Stimulated activated CD4-positive, alpha-beta T cell treated with anti-CD3 and anti-CD28 coated beads, Interleukin-4, amount 100 ng/mL, for 4 hours (primary cell): ENCODE measurements at places on chromosomes 5 and 9.

GRCh38 chr5:149580808-149581191, 498 bp upstream of the ARHGEF37 start:
- DNase-seq: no peak

GRCh38 chr9:91332546-91333231, 29.0 kb downstream of the AUH start:
- DNase-seq: no peak

DNA sequence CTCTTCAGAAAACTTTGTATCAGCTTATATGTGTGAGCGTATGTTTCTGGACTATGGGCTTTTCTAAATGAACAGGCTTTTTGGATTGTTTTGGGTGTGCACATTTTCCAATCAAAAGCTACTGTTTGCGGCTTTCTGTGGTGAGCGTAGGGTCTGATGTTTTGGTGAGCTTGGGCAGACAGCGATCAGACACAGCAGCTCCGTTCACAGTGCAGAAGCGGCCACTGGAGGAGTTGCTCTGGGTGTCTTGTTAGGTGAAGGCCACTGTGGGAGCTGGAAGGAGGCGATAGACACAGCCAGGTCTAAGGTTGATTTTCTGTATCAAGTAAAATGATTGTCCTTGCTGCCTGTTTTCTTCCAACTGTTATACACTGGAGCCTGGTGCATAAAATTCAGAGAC, 11.1 kb downstream of the PRRC2B start:
- DNase-seq: no peak

DNA sequence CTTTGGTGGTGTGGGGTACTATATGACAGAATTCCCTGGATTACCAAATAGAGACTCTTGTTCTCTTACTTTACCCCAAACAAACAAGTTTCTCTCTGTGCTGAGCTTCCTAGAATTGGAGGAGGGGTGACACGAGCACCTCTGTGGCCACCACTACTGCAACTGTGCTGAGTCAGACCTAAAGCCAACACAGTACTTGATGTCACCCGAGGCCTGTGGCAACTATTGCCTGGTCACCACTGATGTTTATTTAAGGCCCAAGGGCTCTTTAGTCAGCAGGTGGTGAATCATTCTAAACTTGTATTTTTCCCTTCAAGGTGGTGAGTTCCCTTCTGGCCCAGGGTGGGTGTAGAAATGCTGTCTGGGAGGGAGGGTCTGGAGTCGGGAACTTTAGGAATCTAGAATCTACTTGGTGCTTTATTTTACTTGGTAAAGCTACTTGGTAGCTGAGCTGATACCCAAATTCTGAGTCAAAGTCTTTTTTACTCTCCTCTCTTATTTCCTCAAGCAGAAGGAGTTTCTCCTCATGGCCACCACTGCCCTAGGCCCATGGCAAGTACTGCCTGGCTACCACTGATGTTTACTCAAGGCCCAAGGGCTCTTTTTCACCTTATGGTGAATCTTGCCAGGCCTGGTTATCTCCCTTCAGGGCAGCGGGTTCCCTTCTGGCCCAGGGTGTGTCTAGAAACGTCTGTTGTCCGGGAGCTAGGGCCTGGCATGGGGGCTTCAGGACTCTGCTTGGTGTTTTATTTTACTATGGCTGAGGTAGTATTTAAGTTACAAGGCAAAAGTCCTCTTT, 9.8 kb downstream of the LURAP1L start:
- DNase-seq: no peak

DNA sequence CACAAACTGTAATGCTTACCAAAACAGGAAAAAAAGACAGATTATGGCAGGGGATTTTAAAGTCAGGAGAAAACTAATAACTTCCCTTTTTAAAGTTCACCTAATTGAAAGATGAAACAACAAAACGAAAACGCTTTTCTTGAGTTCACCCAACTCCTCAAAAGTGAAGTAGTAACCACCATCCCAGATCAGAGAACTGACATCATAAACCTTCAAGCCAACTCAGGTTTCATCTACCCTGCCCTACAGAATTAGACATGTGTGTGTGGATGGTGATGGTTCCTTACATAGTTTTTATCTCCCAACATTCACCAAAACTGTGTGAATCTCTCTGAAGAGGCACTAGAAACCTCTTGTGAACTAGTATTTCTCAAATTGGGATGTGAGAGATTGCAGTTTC, 195.2 kb upstream of the PTGER4 start:
- no peak for DNase-seq

GRCh38 chr9:124122321-124122720, 110.8 kb downstream of the LHX2 start:
- no peak for DNase-seq

DNA sequence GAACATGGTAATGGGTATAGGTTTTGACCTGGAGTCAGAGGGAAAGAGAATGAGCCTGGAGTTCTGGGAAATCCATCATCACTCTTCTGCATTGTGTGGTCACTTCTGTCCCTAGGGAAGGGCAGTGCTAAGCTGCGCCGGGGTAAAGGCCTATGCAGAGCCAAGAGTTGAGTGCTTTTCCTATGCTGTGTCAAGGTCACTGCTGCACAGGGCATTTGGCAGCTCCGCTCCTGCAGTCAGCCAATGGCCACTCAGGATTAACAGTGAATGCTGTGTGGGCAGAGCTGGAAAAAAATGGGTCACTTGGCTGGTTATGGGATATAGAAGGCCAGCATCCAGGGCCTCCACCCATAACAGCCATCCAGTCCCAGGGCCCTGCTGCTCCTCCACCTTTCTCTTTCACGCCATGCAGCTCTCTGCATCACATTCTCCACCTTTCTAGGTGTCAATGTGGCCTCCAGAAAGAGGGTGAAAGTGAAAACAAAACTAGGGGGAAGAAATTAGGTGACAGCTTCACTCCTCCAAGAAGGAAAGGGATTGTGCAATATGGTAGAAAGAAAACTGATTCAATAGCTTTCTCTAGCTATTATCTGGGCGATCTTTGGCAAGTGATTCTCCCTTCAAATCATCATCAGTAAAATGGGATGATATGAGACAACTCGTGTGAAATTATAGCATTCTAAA, 279.3 kb upstream of the ANKRD55 start:
- no peak for DNase-seq

DNA sequence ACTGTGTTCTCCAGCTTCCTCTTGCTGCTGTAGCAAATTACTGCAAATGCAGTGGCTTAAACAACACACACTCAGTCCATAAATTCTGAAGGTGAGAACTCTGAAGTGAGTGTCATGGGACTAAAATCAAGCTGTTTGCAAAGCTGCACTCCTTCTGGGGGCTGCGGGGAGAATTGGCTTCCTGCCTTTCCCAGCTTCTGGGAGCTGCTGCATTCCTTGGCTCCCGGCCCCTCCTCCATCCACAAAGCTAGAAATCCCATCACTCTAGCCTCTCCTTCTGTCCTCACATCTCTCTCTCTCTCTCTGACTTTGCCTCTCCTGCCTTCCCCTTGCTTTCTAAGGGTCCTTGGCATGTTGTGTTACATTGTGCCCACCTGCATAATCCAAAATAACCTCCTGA, 14.2 kb upstream of the MED10 start:
- DNase-seq: no peak

DNA sequence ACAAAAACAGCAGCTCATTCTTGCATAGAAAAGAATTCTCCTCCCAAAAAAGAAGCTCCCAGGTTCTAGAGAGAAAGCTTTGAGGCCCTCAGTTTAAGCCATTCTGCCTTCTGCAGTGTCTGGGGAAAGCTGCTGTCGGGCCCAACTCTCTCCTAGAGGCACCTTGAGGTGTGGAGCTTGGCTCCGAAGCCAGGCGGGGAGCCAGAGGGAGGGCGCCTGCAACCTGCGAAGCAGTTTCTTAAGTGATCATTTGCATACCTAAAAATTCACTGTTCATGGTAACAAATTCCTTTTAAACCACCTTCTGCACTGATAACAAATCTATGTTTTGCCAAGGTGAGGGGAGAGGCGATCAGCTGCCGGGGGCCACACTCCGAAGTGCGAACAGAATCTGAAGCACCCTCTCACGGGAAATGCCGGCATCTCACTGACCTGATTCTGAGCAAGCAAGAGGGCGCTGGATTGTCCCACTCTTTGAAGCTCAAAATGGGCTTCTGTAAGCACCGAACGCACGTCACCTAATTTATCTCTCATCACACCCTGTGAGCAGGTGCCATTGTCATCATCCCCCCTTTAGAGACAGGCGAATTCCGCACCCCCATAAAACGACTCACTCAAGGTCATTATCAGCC, 86.1 kb downstream of the GTF3C4 start:
- DNase-seq: no peak

GRCh38 chr5:138077064-138077696, 6.7 kb upstream of the WNT8A start:
- DNase-seq: peak; percentile 31

GRCh38 chr5:132417889-132418485, 48.5 kb downstream of the SLC22A5 start:
- no peak for DNase-seq

GRCh38 chr5:150523472-150524350, 15.8 kb downstream of the NDST1 start:
- peak; percentile 2 for DNase-seq

DNA sequence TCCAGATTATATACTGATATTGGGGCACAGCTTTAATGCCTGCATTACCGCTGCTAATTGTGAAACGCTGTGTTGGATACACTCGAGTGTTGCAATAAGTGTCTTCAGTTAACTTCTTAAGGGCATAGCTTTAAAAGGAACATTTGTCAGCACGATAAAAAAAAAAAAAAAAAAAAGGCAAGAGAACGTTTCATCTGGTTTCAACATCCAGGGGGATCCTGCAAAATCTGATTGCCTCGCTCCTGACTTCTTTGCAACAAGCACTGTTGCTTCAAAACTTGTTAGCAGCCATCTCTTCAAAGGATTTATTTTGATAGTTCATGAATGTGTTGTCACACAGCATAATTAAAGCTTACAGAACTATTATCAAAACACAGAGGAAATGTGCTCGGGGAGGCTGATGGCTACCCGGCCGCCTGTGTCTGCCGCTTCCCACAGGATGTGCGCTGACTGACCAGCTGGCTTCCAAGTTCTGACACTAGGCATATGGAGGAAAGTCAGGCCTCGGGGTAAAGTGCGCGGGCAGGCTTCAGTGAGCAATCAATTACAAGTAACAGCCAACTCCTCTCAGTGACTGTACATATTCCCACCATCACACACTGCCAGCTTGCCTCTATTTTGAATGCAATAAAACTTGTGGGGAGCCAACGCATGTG, 77.7 kb downstream of the EBF1 start:
- no peak for DNase-seq

GRCh38 chr5:366541-367357, 45.2 kb downstream of the AHRR start:
- DNase-seq: no peak

- DNase-seq: no peak
Measured at GRCh38 chr5:114948363-114948762, 221.3 kb downstream of the TRIM36 start.

GRCh38 chr9:76894198-76894597, 11.7 kb downstream of the PRUNE2 start:
- DNase-seq: no peak

GRCh38 chr9:123432331-123433236, 76.6 kb downstream of the CRB2 start:
- DNase-seq: no peak

DNA sequence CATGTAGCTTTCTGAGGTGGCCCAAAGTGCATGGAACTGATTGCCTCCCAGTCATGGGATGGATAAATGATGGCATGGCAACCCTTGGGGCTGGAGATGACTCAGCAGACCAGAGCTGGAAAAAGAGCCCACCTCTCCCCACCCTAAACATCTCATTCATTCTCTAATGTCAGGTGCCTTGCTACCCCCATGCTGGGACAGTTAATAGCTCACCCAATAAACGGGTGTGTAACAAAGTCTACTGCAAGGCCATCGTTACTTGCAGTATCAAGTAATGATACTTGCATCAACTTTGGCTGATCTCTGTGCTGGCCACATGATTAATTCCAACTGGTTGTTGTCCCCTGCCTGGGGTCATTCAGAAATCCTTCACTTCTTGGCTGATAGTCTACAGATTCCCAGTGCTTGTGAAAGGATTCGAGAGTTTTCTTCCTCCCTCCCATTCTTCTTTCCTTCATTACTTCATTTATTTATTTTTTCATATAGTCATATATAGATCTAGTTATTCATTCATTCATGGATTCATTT, 122.8 kb upstream of the TRIM32 start:
- DNase-seq: no peak

DNA sequence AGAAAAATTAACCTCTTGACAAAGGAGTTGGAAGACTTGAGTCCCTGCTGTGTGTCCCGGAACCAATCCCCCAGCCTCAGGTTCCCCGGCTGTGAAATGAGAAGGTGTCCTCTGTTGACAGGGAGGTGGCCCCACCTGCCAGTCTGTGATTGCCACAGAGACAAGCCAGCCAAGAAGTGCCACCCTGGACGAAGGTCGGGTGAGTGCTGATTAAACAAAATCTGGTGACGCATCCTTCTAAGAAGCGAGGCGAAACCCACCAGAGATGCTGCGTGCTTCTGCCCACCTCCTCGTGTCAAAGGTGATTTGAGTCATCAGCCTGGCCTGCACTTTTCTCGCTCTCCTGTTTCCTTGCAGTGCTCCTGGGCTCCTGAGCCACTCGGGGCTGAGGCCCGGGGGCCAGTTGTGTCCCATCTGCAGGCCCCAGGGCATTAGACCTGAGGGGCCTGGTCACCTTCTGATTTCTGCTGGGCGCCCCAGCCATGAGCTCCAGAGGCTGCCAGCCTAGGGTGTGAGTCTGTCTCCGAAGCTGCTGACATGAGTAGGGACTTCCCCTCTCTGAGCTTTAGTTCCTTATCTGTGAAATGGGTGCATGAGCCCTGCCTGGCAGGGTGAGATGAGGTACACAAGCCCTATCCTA, 28.7 kb downstream of the NEK6 start:
- DNase-seq: peak; percentile 40

DNA sequence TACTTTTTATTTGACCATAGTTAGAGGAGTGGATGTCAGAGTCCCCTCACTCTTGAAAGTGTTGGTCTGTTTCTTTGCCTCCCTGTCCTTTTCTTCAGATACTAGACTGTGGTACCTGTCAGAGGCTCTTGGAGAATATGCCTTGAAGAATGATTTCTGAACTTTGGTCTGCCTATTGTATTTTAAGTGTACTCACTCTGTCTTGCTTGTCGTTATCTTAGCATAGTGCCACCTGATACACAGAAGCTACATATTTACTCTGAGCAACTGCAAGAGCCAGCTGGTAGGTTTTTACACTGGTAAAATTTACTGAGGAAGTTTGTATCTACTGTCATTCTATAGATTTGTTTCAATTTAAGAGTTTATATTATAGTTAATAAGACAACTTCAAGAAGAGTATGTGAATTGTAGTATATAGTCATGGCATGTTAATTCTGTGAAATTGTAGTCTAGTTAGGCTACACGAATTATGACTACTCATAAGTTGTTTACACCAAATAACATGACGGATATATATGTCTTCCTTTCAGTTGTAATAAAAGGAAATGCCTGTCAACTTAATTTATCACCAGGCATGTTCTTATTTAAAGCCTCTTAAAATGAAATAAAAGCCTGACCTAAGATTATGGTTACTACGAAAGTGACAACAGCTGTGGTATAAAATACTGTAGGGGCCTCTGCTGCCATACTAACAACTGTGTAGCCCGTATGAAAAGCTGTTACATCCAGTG, 201.7 kb downstream of the KDM4C start:
- no peak for DNase-seq
